ENCODE measurements at places on chromosomes 7 and 10. TPM values are rescaled to one million over a fixed set of nuclear protein-coding genes. Genes with fewer than 3 reads are reported as not detected.

SYT15 gene
- total RNA-seq = 0.56 TPM

TUBAL3 gene
- total RNA-seq = not detected

NME8 gene
- total RNA-seq = not detected

ADAP1 gene
- total RNA-seq = 1.5 TPM

CC2D2B gene
- total RNA-seq = 1.3 TPM

AKAP9 gene
- 65.7 TPM for total RNA-seq

FGL2 gene
- total RNA-seq = 50.9 TPM

CPEB3 gene
- 12.8 TPM for total RNA-seq

PDIA4 gene
- 84.2 TPM for total RNA-seq
